ENCODE measurements at places on chromosomes 4 and X.

- no peak for DNase-seq
Measured at GRCh38 chr4:174521800-174522182, 497 bp downstream of the HPGD start.

GRCh38 chrX:84259868-84260267 lies 71.9 kb upstream of the RPS6KA6 start:
- no peak for DNase-seq

DNA sequence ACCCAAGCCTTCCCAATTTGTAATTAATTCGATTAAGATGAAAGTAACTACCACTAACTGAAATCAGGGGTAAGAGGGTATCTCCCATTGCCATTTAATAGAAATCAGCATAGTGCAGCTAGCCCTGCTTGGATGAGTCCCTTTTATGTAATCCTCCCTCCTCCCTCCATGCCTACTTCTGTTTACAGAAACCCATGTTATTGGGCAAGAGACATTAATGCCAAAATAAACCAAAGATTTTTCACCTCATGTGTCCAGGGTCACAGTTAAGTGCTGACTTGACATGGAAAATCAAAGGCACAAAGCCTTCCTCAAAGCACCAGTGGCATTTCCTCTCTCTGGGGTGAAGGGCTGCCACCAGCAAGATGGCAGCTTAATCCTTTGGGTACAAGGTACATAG lies 50.8 kb downstream of the ZC4H2 start:
- no peak for DNase-seq

- no peak for DNase-seq
Measured at GRCh38 chr4:43512253-43512652, 619.7 kb downstream of the GRXCR1 start.

DNA sequence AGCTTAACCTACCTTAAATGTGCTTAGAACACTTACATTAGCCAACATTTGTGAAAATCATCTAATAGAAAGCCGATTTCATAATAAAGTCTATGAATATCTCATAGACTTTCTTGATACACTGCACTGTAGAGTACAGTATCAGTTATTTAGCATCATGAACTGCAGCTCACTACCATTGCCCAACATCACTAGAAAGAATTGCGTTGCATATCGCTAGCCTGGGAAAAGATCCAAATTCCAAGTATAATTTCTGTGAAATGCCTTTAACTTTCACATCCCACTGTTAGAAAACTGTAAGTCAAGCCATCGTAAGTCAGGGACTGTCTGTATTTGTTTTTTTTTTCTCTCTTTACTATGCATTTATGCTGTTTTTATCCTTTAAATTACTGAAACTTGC lies 918.6 kb upstream of the PABPC4L start:
- DNase-seq: no peak

DNA sequence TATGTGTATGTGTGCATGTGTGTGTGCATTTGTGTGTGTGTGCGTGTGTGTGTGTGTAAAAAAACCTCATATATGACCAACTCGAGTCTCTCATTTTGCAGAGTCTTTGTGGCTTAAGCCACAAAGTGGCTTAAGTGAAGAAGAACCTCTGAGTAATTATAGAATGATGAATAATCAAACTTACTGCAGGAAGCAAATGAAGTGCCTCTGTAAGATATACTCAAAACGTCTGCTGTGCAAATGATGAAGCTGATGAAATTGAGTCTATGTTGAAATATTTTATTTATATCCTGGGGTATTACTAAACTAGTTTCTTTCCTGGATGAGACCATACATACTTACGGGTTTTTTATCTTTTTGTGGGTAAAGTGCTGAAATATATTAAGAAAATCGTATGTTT lies 1198.7 kb downstream of the PCDH7 start:
- no peak for DNase-seq

DNA sequence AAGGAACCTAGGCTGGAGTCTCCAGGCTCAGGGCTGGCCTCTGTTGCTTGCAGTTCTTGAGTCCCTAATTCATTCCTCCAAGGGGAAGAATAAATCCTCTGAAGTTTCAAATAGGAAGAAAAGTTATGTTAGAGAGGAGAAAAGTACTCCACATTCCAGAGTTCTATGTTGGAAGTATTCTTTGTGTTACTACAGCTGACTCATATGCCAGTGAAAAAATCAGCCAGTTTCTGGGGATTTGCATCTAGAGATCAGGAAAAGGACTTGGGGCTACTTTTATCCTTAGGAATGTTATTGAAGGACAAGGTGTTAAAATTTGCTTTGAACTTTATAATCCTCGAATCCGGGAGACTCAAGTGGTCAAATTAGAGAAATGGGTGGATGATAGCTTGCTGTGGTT lies 11.7 kb upstream of the NUDT9 start:
- DNase-seq: no peak

DNA sequence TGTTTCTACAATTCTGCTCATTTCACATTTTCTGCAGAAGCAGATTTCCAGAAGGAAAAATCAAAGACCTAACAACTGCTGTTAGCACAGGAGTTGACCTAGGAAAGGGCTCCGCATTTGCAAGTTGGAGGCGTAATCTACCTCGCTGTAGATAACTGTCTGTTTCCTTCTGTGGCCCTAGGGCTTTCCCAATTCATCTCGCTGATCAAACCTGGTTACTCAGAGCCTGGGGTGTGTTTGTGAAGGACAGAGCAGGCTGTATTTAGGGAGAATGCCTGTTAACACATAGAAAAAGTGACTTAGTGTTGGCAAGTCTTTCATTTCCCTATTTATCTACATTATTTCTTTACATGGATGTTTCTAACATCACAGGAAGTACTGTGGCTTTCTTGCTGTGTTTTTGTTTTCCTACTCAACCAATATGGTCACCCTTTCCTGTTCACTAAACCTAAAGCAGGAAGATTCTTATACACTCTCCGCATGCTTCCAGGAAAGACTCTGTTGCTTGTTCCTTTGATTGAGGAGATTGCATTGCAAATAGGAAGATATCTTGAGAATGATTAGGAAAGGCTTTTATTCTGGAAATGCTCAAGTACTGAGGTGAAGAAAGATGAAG lies 40.5 kb downstream of the AGA start:
- DNase-seq: no peak

GRCh38 chrX:14817571-14817970 lies 55.3 kb downstream of the FANCB start:
- no peak for DNase-seq

GRCh38 chrX:46398126-46398525 lies 147.1 kb downstream of the ZNF674 start:
- DNase-seq: no peak

GRCh38 chrX:56600141-56600540 lies 36.7 kb downstream of the UBQLN2 start:
- DNase-seq: no peak

All from mesenteric fat pad (tissue), 1 donor.